Mononuclear cell (primary cell): ENCODE measurements at places on chromosomes 7 and 10. TPM values are rescaled to one million over a fixed set of nuclear protein-coding genes. Genes with fewer than 3 reads are reported as not detected.

Gene DTX2
- total RNA-seq: 6.4 TPM

Gene GPAM
- total RNA-seq: 3.5 TPM

Gene CPA2
- total RNA-seq: not detected

Gene ANKRD30A
- total RNA-seq: not detected
